ENCODE measurements at places on chromosomes 16 and 17.

- no peak for DNase-seq
These were observed 75.2 kb downstream of the N4BP1 start for GRCh38 chr16:48534601-48535340.

DNA sequence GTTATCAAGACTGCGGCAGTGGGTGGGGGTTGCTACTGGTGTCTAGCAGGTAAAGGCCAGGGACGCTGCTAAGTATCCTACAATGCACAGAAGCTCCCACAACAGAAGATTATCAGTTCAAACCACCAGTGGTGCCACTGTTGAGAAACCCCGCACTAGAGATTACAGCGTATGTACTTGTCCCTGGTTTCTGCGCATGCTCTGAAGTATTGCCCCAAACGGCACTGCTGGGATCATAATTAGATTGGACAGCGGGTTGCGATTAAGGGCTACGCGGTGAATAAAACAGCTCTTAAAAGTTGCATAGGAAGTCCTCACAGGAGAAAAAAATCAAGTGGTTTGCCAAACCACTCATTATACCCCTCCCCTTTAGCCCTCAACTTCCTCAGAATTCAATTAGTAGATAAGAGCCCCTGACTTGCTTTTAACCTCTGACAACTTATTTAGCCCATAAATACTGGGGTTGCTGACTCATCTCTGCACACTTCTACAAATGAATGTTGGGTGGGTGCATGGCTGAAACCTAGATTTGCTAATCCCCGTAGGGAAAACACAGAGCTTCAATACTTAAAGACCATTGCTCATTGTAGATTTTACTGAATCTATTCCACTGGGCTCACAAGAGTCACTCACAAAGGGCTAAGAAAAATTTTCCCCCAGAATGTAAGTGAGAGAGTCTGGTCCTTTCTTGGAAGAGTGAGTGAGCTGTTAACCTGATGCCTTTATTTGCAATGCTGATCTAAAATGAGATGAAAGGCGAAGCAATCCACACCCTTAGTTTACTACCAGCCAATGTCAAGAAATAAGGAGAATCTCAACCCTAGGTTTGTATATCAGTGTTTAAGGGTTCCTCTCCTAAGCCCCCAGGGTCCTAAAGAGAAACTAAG lies 91.8 kb downstream of the RGS9 start:
- peak; percentile 20 for DNase-seq

DNA sequence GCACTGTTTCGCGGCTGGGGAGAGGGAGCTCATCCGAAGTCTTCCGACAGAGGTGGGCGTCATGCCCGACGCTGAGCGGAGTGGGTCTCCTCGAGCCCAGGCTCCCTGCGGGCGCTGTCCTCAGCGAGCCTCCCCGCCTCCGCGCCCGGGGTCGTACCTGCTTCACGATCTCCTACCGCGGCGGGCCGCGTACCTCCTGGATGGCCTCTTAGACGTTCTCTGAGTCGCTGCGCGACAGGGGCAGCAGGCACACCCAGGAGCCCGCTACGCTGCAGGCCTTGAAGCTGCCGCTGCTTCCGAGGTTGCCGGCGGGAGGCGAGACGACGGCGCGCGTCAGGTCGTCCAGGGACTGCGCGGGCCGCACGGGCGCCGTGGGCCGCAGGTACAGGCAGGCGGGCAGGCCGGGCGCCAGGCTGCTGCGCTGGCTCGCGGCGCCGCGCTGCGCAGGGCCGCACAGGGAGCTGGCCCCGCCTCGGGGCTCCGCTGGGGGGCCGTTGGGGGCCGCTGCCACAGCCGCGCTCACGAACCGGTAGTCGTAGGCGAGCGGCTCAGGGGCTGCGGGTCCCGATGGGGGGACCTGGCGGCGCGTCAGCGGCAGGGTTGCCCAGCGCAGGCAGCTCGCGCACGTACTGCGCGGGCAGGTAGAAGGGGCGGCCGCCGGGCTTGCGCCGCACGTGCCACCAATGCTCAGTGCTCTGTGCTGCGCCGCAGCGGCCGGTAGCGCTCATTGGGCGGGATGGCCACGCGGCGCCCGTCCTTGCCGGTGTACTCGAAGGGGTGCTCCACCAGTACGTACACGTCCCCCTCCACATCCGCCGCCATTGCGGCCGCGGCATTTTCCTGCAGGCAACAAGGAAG lies 116.4 kb upstream of the SMURF2 start:
- DNase-seq = peak; percentile 28

DNA sequence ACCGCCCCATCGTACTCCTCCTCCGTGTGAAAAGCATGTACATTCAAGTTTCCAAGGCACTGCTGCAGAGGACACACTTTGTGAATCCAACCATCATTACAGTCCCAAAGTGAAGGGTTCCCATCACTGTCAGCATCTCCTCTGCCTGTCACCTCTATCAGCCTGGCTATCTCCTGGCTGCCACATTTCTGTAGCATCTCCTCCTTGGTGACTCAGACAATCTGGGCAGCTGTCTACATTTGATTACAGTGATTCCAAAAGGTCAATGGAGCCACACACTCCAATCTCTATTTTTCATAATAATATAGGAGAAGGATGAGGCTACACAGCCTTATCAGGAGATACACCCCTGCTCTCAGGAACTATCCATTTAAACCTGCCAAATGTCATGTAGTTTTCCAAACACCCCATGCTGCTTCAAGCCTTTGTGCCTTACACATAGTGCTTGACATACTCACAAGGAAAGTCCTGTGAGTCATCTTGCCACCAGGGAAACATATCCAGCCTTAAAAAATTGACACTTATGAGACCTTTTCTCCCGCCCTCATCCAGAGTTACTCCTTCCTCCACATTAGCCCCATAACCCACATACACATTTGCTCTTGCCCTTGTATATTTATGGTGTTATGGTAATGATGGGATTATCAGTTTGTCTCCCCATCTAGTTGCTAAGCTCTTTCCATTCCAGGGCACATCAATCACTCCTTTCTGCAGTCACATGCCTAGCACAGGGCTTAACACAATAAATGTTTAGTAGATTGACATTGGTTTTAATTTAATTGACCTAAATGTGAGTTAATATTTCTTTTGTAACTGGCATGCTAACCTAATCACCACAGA lies 250.1 kb upstream of the CDH5 start:
- DNase-seq = no peak

- no peak for DNase-seq
These were observed 299.3 kb downstream of the XYLT1 start for GRCh38 chr16:17171250-17172143.

All from stimulated activated CD4-positive, alpha-beta T cell treated with anti-CD3 and anti-CD28 coated beads, Interleukin-4, amount 100 ng/mL, for 4 hours (primary cell).